ENCODE measurements at places on chromosomes 11 and 22.

DNA sequence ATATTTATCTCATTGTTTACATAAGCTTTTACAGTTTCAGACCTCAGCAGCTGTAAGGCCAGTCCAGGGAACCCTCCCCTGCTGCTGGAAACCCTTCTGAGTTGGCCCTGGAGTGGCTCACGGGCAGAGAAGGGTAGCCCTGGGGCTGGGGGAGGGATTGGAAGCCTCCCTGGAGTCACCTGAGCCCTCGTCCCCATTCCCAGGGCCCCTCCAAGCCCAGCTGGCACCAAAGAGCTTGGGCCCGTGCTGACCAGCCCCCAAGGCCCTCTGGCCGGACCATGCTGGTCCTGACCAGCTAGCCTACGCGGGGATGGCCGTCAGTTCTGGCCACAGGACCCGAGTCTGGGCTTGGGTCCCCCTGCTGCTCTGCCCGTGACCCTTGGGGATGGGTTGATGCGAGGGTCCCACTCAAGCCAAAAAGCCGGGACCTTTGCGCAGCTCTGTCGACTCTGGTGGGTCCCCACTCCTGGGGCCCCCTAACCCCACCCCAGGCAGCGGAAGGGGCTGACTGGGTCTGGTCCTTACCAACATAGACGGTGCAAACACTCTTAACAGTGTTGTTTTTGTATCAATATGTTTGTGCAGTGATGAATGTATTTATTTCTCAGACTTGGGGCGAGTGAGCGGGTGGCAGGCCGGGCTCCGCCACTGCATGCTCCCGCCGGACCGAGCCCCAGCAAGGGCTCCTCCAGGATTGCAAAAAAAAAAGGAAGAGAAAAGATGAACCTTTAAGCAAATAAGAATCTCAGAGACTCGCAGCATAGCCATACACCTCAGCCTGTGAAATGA lies 17.5 kb upstream of the TMEM191C start:
- DNase-seq: no peak

DNA sequence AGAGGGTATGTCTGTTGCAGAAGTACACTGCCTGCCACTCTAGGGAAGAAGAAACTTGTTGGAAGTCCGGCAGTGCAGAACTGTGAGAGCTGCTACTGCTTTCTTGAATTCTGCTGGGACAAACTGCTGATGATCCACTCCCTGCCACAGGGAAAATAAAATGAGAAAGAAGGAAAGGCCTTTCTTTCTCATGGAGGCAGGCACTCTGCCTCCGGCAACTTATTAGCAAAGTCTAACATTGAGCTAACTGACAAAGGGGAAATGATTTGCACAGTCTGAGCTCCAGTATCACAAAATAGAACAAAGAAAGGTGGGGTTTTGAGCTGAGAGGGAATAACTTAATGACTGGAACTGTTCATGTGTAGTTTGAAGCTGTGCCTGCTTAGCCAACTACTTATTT lies 134.6 kb downstream of the AASDHPPT start:
- no peak for DNase-seq

DNA sequence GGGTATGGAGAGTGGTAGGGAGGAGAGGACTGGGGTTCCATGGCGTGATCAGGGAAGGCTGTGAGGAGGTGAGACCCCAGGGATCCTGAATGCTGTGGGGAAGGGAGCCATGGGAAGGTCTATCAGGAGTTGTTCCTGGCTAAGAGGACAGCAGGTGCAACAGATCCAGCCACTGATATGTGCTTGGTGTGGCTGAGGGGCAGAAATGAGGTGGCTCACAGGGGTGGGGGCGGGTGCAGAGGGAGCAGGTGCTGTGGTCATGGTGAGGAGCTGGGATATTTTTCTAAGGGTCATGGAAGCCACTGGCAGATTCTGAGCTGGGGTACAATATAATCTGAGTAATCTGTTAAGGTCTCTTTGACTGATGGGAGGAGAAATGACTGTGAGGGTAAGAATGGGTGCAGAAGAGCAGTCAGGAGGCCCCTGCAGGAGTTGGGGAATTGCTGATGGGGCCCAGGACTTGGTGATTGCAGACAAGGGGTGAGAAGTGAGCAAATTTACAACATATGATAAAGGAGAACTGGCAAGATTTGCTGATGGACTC lies 31.3 kb upstream of the DMC1 start:
- DNase-seq: no peak

- no peak for DNase-seq
Measured at GRCh38 chr22:30038219-30038618, 42.0 kb upstream of the HORMAD2 start.

- no peak for DNase-seq
Measured at GRCh38 chr11:8786933-8787332, 104.3 kb downstream of the RPL27A start.

DNA sequence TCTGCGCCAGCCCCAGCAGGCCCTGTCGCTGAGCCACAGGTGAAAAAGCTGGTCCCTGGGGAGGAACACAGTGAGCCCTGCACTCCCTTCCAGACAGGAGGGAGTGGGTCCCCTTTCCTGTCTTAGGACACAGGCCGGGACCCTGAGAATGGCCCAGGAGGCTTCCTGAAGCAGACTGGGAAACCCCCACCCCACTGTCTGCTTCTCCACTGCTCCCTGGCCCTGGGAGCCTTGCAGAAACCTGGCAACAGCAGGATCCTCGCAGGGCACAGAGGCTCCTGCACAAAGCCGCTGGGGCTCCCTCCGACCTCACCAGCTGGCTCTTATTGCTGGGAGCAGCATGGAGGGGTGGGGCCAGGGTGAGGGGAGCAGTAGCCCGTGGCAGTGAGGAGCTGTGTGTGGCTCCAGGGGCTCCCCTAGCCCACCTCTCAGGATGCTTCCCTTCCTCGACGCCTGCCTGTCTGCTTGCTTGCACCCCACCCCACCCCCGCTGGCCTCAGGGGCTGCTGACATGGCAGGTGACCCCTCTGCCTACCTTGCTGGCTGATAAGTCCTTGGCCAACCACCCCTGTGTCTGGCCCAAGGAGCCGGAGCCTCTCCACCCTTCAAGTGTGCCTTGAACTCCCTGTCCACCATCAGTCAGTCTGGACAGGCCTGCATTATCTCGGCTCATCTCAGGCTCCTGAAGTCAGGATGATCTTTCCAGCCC lies 72.1 kb upstream of the KCNQ1OT1 start:
- DNase-seq: no peak

DNA sequence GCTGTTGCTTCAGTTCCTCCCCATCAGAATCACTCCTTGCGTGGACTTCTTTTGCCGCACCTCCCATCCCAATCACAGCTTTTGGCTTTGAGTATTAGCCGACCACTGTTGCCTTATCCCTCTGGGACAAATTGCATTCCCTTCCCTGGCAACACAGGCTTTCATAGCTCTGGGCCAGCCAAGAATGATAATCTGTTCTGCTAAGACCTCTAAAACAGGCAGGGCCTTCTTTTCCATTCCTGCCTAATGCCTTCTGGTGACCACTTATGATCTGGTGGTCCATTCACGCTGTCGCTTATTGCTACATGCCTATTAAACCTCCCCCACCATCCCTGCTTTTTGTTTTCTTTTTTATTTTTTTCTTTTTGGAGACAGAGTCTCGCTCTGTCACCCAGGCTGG lies 9.6 kb downstream of the SEC14L2 start:
- no peak for DNase-seq

DNA sequence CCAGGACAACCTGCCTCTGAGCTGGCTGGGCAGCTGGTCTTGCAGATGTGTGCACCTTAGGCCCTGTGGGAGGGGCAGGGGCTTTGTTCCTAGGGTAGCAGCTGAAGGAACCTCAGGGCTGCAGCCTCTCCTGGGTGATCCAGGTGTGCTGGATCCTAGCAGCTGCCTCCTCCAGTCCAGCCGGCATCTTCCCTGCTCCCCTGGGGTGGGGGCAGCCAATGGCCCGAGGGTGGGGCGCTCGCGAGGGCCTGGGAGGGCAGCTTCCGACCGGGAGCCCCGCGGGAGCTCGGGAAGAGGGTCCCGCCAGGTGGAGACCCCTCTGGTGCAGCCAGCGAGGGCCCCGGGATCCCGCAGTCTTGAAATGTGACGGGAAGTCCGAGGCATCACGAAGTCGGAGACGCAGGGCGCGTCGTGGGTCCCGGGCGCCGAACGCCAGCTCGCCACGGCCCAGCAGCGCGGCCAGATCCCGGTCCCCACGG lies 1.7 kb downstream of the IFITM1 start:
- DNase-seq: no peak

- DNase-seq: no peak
Measured at GRCh38 chr11:119990309-119991021, 147.4 kb downstream of the TRIM29 start.

DNA sequence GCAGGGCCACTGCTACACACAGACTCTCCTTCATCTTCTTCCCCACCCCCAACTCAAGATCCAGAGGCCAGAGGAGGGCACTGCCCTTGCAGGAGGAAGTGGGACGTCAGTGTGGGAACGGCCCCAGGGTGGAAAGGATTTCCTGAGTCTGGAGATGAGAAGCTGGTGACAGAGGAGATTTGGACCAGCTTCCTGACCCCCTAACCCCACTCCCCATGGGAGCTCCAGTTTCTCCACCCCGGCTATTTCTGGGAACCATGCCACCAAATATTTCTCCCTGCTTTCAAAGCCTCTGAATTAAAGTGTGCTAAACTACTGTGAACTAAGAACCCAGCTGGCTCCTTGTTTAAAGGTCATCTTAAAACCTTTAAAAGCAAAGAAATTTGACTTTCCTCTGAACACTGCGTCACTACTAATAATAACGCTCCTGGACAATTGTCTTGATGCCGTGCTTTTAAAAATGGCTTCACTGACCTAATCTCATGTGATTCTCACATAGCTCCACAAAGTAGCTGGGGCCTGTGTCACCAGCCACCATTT lies 46.6 kb downstream of the CWC15 start:
- no peak for DNase-seq

Measured in COR-L47 (cell line).